Germinal center (tissue), 1 donor: ENCODE measurements at places on chromosomes 2 and 18.

- no peak for DNase-seq
These were observed 84.2 kb upstream of the STPG4 start for GRCh38 chr2:47239119-47239969.

DNA sequence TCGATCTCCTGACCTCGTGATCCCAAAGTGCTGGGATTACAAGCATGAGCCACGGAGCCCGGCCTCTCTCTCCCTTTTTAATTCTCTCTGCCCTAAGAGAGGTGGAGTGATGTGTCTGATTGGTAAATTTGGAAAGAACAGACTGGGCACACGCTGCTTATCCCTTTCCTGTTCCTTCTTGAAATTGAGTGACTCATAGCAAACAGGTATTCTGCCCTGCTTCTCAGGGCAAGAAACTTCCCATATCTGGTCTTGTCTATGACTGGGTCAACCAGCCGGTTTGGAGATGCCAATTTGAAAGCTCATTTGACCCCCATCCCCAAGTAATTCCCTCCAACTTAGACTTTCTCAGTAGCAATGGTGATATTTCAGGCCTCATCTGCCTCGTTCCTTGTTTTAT lies 15.0 kb downstream of the LYPD1 start:
- DNase-seq = no peak

GRCh38 chr2:42928161-42928691 lies 135.8 kb upstream of the HAAO start:
- no peak for DNase-seq

- DNase-seq = no peak
These were observed 13.3 kb upstream of the DUSP2 start for GRCh38 chr2:96158554-96158940.

GRCh38 chr2:8121826-8122513 lies 559.9 kb upstream of the ID2 start:
- no peak for DNase-seq

- DNase-seq = no peak
These were observed 37.7 kb upstream of the NT5C1B start for GRCh38 chr2:18626958-18627650.

DNA sequence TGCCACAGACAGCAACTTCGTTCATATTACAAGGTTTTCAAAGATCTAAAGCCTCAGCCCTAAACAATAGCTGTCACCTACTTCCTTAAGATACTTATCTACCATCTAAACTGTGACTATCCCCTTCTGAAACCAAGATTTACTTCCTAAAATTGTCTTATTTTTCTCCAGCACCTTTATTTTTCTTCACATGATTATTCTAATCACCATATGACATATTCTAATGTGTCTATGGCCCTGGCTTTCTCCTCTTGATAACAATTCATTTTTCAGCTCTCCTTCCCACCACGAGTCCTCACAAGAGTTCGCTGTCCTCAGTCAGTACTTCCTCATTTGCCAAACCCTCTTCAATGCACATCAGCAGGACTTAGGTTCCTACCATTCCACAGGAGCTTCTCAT lies 53.9 kb downstream of the RTTN start:
- no peak for DNase-seq

DNA sequence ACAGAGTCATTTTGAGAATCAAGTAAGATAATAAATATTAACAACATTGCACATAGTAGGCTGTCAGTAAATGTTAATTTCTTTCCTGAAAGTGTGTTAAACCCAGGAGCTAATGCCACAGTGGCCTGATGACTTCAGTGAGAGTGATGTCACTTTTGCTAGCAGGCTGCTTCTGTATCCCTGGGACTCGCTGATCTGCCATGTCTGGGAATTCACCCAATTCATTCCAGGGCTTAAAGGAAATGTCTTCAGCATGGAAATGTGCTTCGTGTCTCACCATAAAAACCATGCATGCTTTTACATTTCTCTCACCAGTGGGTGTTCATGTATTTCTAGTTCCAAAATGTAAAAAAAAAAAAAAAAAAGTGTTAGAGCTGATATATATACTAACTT lies 56.8 kb upstream of the MAPRE3 start:
- no peak for DNase-seq

DNA sequence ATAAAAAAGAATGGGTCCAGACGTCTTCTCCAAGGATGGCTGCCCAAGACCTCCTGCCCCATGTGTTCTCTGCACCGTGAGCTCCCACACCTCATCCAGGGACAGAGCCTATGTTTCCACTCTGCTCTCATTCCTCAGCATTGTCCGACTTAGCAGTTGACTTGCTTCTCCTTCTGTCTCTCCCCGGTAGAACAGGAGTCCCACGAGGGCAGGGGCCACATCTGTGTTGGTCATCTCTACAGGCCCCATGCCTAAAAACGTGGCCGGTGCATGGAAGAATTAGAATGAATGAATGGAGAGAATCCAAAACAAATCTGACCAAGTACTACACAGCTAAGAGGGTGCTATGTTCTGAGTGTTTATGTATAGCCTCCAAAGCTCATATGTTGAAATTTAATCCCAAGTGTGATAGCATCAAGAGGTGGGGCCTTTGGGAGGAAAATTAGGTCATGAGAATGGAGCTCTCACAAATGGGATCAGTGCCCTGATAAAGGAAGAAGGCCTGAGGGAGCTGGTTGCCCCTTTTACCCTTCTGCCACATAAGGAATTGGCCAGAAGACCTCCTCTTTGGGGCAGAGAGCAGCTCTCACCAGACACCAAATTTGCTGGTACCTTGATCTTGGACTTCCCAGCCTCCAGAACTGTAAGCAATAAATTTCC lies 55.9 kb downstream of the FAM178B start:
- no peak for DNase-seq

DNA sequence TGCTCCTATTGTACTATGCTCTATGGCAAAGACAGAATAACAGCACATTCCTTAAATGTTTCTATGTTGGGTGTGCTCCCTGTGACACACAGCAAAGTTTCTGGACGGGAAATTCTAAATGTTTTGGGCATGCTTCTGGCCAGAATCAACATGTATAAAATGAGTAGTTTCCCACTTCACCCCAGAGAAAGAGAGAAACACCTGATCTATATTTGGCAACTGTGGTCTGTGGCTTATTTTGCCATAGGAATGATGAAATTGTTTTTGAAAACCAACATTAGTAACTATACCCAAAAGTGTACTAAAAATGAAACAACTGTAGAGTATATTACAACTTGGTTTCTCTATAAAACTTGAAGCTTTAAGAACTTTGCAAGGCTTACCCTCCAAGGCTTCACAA lies 89.1 kb downstream of the RAD51AP2 start:
- no peak for DNase-seq

DNA sequence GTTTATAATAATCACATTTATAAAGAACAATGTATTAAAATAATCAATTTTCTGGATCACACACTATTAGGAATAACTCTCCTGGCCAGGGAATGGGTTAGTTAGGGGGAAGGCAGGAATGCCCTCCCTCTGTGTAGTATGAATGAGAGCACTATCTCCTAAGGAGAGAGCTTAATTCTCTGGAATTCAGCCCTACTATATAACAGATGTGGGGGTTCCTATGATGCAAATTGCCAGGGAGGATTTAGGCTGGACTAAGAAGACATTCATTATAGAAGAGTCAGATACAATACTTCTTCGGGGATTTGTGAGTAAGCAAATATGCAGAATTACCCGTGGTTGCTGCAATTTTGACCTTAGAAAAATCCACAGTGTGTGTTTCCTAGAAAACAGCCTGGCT lies 250.1 kb upstream of the VRK2 start:
- no peak for DNase-seq
